Natural killer cell treated with Interleukin-12 subunit alpha and Interleukin-12 subunit beta and Interleukin-15 and Interleukin-18, amount 100 ng/mL, for 72 hours (primary cell): ENCODE measurements at places on chromosomes 4 and X. TPM values are rescaled to one million over a fixed set of nuclear protein-coding genes. Genes with fewer than 3 reads are reported as not detected.

GRCh38 chr4:1231637-1232360 is 17.1 kb downstream of the CTBP1 start:
- H3K36me3 ChIP-seq: peaks cover 11% of the 10 kb centered on the region
- no peak for DNase-seq
- H3K27ac ChIP-seq: no peak overlapping the region
- H3K27me3 ChIP-seq: no peaks in the 10 kb centered on the region
- H3K4me1 ChIP-seq: peaks cover 12% of the 10 kb centered on the region
- H3K4me3 ChIP-seq: no peak overlapping the region

TIMP1 gene
- 12.5 TPM for total RNA-seq

DNA sequence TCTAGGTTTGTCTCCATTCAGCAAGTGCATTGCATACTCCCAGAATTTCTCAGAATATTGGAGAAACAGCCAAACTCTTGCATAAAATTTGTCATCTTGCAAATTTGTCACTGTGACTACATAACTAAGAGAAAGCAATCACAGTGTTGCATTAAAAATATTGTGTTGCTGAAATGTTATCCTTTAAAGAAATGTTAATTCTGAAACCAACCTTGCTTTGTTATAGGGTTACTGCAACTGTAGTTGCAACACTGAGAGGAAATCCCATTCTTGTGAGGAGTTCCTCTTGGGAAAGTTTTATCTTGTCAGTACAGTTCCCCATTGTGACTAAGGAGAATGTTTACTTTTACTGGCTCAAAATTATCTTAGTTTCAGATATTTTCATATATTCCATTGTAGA is 20.9 kb downstream of the CYBB start:
- peaks cover 6% of the 10 kb centered on the region for H3K4me1 ChIP-seq
- no peak overlapping the region for H3K27ac ChIP-seq
- H3K4me3 ChIP-seq: no peak overlapping the region
- no peaks in the 10 kb centered on the region for H3K27me3 ChIP-seq
- no peak for DNase-seq
- no peaks in the 10 kb centered on the region for H3K36me3 ChIP-seq

GRCh38 chr4:184806229-184806550 is 19.6 kb downstream of the ACSL1 start:
- no peak overlapping the region for H3K27ac ChIP-seq
- H3K4me1 ChIP-seq: peaks cover 35% of the 10 kb centered on the region
- H3K27me3 ChIP-seq: no peaks in the 10 kb centered on the region
- no peak overlapping the region for H3K4me3 ChIP-seq
- H3K36me3 ChIP-seq: peaks cover 4% of the 10 kb centered on the region
- DNase-seq: no peak

GRCh38 chr4:145161549-145161948 is 18.8 kb downstream of the OTUD4 start:
- H3K4me3 ChIP-seq: no peak overlapping the region
- H3K4me1 ChIP-seq: peaks cover 3% of the 10 kb centered on the region
- no peak overlapping the region for H3K27ac ChIP-seq
- H3K36me3 ChIP-seq: peaks cover 9% of the 10 kb centered on the region
- H3K27me3 ChIP-seq: no peaks in the 10 kb centered on the region

- H3K27me3 ChIP-seq: peaks cover 20% of the 10 kb centered on the region
- no peak overlapping the region for H3K27ac ChIP-seq
- no peaks in the 10 kb centered on the region for H3K4me1 ChIP-seq
Measured at GRCh38 chrX:55659931-55660330, 36.7 kb downstream of the FOXR2 start.

CLDN2 gene
- total RNA-seq: not detected

DNA sequence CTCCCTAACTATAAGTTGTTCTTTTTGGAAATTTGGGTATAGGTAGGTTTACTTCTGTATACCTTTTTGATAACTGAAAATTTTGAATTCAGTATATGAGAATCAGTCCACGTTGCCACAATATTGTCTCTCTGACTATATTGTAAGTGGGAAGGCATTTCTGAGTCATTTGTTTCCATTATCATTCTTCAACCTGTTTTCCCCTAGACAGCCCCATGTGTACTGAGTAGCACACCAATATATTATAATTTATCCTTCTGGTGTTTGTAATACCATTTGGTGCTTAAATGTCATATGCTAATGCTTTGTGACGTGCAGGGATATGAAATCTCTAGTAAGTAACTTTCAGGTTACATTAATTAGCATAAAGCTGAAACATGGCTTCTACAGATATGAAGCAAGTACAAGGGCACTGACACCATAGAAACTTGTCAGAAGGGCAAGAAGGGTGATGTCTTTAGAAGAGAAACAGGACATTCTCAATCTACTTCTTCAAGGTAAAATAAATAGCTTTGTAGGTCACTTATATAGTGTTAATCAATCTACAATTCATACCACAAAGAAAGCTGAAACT is 27.7 kb downstream of the PAK3 start:
- no peaks in the 10 kb centered on the region for H3K36me3 ChIP-seq
- no peak for DNase-seq
- H3K4me1 ChIP-seq: peaks cover 6% of the 10 kb centered on the region
- H3K27me3 ChIP-seq: peaks cover 11% of the 10 kb centered on the region
- H3K27ac ChIP-seq: peak overlapping the region; percentile 86
- H3K4me3 ChIP-seq: peak overlapping the region; percentile 70

PARM1 gene
- total RNA-seq: not detected

AFF1 gene
- total RNA-seq: 43.2 TPM

KCTD8 gene
- total RNA-seq: not detected

- no peak for DNase-seq
- H3K27me3 ChIP-seq: no peaks in the 10 kb centered on the region
Measured at GRCh38 chr4:182286035-182286434, 42.8 kb downstream of the TENM3 start.

DNA sequence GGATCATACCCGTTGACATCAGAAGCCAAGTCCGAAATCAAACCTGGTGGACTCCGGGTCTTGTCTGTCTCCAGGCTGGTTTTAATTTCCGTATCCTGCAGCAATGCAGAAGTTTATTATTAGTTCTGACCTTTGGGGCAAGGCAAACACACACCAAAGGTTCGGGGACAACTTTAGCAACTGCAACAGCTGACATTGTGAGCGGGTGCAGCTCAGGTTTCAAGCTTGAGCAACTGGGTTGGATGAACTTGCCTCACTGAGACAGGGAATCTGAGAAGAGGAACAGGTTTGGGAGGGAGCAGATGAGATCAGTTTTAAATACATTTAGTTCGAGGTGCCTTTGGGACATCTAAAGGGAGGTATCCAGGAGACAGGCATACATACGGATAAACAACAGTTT is 110.7 kb downstream of the GNL3L start:
- H3K4me1 ChIP-seq: peaks cover 11% of the 10 kb centered on the region
- no peak for DNase-seq
- H3K27ac ChIP-seq: peak overlapping the region; percentile 98
- H3K4me3 ChIP-seq: no peak overlapping the region
- H3K27me3 ChIP-seq: peaks cover 6% of the 10 kb centered on the region

MFAP3L gene
- total RNA-seq: 0.95 TPM

GYPB gene
- total RNA-seq: not detected

DNA sequence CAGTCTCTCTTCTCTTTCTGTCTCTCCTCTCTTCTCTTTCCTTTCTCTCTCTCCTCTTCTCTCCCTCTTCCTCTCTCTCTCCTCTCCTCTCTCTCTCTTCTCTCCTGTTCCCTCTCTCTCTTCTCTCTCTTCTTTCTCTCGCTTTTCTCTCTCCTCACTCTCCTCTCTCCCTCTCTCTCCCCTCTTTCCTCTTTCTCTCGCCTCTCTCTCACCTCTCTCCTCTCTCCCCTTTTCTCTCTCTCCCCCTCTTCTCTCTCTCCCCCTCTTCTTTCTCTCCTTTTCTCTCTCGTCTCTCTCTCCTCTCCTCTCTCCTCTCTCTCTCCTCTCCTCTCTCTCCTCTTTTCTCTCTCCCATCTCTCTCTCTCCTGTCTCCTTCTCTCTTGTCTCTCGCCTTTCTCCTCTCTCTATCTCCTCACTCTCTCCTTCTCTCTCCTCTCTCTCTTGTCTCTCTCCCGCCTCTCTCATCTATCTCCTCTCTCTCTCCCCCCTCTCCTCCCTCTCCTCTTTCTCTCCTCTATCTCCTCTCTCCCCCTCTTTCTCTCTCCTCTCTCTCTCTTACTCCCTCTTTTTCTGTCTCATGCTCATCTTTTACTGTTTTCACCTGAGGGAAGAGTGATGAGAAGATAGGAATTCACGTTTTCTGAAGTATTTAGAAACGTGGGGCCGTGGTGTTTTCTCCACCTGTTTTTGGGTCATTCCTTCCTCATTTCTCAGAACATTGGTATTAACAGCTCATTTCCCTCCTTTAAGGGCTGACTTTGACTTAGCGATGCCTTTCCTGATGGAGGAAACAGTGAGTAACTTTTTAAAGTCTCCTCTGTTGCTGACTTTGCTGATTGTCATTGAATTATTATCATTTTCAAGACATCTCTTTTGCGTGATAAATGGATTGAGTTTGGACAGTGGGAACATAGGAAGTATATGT is 80.6 kb upstream of the CD99 start:
- H3K36me3 ChIP-seq: peaks cover 16% of the 10 kb centered on the region
- H3K4me1 ChIP-seq: peaks cover 45% of the 10 kb centered on the region
- H3K27ac ChIP-seq: peak overlapping the region; percentile 87
- no peaks in the 10 kb centered on the region for H3K27me3 ChIP-seq

DNA sequence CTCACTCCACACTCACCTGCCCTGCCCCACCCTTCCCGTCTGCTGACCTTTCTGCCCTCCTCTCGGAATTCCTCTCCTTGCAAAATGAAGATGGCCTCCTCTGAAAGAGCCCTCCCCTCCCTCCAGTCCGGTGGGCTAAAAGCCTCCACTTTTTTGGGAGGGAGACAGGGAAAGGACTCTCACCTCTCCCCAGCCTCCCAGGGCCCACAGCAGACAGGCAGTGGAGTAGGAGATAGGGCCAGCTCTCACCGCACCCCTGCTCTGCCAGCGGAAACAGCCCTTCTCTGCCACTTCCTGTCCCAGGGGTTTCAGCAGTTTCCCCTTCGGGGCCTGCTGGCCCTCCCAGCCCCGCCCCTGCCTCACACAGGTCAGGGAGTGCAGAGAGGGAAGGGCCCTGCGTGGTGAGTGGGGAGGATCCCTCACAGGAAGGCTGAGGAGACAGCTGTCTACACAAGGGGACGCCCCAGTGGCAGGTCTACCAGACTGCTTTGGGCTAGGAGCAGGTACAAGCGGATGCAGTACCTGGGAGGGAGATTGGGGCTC is 18.2 kb downstream of the ELF4 start:
- H3K4me1 ChIP-seq: peaks cover 25% of the 10 kb centered on the region
- H3K4me3 ChIP-seq: peak overlapping the region; percentile 81
- peak; percentile 91 for DNase-seq
- peak overlapping the region; percentile 97 for H3K27ac ChIP-seq

DMRTC1 gene
- not detected for total RNA-seq

- no peak for DNase-seq
- H3K36me3 ChIP-seq: peaks cover 14% of the 10 kb centered on the region
- H3K27ac ChIP-seq: no peak overlapping the region
- no peak overlapping the region for H3K4me3 ChIP-seq
Measured at GRCh38 chr4:119602366-119602765, 26.2 kb downstream of the PDE5A start.

GRCh38 chr4:184386271-184386781 is 88.0 kb downstream of the IRF2 start:
- no peaks in the 10 kb centered on the region for H3K27me3 ChIP-seq
- peak overlapping the region; percentile 29 for H3K27ac ChIP-seq
- H3K4me1 ChIP-seq: peaks cover 46% of the 10 kb centered on the region
- no peak for DNase-seq
